HFFc6 (cell line): ENCODE measurements at places on chromosomes 7 and 10. TPM values are rescaled to one million over a fixed set of nuclear protein-coding genes. Genes with fewer than 3 reads are reported as not detected.

DNA sequence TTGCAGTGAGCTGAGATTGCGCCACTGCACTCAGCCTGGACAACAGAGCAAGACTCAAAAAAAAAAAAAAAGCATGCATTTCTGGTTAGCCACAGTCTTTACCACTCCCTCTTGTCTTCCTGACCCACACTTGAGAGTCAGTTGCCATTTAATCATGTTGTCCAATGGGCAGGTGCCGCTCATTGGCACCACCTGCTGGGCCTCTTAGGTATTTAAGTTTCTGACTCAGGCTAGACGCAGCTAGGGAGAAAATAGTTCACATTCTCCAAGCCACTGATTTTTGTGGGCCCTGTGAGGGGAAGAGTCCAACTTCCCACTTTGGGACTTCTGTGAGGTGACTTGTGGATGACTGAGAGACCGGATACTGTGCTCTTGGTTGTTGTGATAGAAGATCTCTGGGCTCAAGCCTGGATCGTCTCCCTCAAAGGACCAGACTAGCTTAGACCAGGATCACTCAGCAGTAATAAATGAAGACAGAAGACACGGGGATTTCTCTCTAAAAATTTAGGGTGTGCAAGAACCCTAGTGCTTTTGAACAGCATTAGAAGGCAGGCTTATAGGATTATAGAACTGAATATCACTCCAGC, 26.8 kb upstream of the SORCS3 start:
- H3K36me3 ChIP-seq: no peaks in the 10 kb centered on the region
- H3K4me1 ChIP-seq: peaks cover 27% of the 10 kb centered on the region
- no peaks in the 10 kb centered on the region for H3K27me3 ChIP-seq

GRCh38 chr7:98180751-98181150, 30.5 kb upstream of the BHLHA15 start:
- no peak overlapping the region for H3K4me3 ChIP-seq
- no peaks in the 10 kb centered on the region; the same call in 1 of the 2 replicates for H3K27me3 ChIP-seq
- no peak for DNase-seq
- peaks cover 6% of the 10 kb centered on the region for H3K4me1 ChIP-seq

GRCh38 chr10:27158421-27158820, 3.3 kb downstream of the MASTL start:
- H3K4me1 ChIP-seq: peaks cover 20% of the 10 kb centered on the region
- peaks cover 22% of the 10 kb centered on the region for H3K36me3 ChIP-seq
- H3K27ac ChIP-seq: peak overlapping the region; percentile 58; the same call in 1 of the 2 replicates

DNA sequence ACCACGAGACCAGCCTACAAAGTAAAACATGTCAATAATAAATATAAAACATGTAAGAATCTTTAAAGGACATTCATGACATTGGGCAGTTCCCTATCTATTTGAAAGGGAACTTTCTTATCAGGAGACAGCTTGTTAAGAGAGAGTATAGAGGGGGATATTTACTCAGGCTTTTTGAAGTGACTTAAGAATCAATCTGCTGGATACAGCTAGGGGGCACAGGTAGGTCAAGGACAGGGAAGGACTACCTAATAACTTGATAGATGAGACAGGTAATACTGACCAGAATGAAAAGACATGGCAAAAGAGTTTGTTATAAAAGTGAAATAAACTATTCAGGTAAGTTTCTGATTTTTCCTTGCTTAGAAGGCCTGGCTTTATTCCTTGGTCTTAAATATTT, 21.8 kb upstream of the LRRD1 start:
- H3K36me3 ChIP-seq: peaks cover 27% of the 10 kb centered on the region
- no peaks in the 10 kb centered on the region for H3K27me3 ChIP-seq
- no peak overlapping the region for H3K27ac ChIP-seq
- no peak for DNase-seq
- H3K4me3 ChIP-seq: no peak overlapping the region
- no peaks in the 10 kb centered on the region for H3K4me1 ChIP-seq

- peaks cover 18% of the 10 kb centered on the region for H3K4me1 ChIP-seq
- no peak overlapping the region for H3K27ac ChIP-seq
- H3K27me3 ChIP-seq: no peaks in the 10 kb centered on the region
Measured at GRCh38 chr7:148991536-148991935, 36.8 kb downstream of the PDIA4 start.

- H3K4me3 ChIP-seq: no peak overlapping the region
Measured at GRCh38 chr10:99770408-99771045, 11.9 kb upstream of the ABCC2 start.

DNA sequence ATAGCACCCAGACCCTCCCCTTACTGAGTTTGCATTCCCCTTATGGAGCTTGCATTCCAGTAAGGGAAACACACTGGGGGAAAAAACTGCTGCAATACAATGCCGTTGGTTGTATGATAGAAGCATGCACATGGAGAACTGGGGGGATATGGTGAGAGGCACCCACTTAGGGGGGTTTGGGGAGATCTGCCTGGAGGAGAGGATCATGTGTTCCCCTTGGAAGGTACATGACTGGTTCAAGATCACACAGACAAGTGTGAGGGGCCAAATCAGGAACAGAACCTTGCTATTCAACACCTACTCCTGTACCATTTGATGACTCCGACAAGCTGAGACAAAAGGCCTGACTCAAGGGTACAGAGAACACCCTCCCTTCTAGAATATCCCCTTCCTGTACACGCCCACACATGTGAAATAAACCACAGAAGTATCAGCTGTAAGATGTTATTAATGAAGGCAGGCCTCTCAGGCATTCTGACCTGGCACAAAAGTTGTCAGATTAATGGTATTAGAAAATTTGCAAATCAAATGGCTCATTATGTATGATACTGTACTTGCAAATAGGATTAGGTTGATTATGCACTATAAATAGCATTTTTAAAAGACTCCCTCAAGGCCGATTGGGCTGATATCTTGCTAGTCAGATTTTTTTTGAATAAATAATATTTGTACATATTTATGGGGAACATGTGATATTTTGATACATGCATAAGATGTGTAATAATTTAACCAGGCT, 122.2 kb downstream of the NPY start:
- DNase-seq: no peak
- no peaks in the 10 kb centered on the region for H3K36me3 ChIP-seq
- no peaks in the 10 kb centered on the region for H3K4me1 ChIP-seq
- no peak overlapping the region for H3K27ac ChIP-seq

DNA sequence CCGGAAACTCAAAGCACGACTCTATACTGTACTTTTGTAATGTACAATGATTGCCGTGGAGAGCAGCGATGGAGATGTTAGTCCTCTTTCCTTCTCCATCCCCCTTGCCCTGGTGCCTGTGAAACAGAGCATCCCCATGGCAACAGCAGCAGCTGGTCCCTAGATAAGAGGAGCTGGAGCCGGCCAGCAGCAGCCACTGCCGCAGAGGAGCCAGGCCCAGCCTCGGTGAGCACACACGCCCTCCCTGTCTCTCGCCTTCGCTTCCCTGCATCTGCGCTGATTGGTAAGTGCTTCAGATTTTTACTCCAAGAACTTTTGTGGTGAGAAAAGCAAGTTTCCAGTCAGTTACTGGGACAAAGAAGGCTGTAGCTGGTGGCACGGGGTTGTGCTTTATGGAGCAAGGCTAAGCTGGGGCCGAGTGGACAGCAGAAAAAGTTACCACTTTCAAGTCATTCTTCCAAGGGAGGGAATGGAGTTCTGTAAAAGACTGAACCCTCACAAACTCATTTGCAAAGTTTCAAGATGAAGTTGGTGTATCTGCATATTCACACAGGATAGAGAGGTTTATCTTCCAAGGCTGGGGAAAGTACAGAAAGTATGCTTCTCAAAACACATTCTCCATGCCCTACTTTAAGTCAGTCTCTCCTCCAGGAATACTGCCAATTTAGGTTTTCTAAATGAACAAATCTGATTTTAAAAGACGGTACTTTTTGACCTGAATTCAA, at the start of gene PPP1R17:
TSS of gene PPP1R17 (plus strand) at position 192 of the 725 bp plus-strand sequence. CDS start 5,227 bp downstream, outside the sequence.
- H3K27ac ChIP-seq: no peak within 1 kb of the TSS
- no peak within 1 kb of the TSS for H3K4me3 ChIP-seq
- no peak for DNase-seq
- H3K4me1 ChIP-seq: no peaks in the 10 kb centered on the region
- no peaks in the 10 kb centered on the region for H3K36me3 ChIP-seq
- H3K27me3 ChIP-seq: peaks cover 3% of the 10 kb centered on the region

GRCh38 chr10:51950371-51950995, 251.1 kb upstream of the CSTF2T start:
- H3K27me3 ChIP-seq: peaks cover 4% of the 10 kb centered on the region; the same call in 1 of the 2 replicates
- no peaks in the 10 kb centered on the region for H3K4me1 ChIP-seq
- DNase-seq: no peak
- H3K36me3 ChIP-seq: no peaks in the 10 kb centered on the region

DNA sequence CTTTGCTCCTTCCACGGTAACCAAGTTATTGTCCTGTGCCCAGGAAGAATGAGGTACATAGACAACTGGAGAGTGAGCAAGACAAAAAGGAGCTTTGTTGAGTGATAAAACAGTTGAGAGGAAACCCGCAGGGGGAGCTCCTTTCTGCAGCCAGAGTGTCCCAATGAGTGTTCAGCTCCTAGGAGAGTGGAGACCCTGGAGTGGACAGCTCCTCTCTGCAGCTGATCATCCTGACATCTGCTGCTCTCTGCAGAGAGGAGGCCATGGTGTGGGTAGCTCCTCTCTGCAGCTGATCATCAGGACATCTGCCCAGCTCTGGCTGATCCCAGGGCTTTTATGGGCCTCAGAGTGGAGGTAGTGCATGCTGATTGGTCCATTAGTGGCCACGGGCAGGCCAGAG, 53.4 kb upstream of the PCDH15 start:
- H3K4me3 ChIP-seq: no peak overlapping the region
- no peak overlapping the region for H3K27ac ChIP-seq
- DNase-seq: no peak
- H3K36me3 ChIP-seq: no peaks in the 10 kb centered on the region
- H3K4me1 ChIP-seq: no peaks in the 10 kb centered on the region

GRCh38 chr7:103811290-103811689, 178.2 kb downstream of the RELN start:
- H3K27me3 ChIP-seq: peaks cover 3% of the 10 kb centered on the region
- no peaks in the 10 kb centered on the region for H3K36me3 ChIP-seq
- H3K27ac ChIP-seq: no peak overlapping the region
- no peaks in the 10 kb centered on the region for H3K4me1 ChIP-seq

DNA sequence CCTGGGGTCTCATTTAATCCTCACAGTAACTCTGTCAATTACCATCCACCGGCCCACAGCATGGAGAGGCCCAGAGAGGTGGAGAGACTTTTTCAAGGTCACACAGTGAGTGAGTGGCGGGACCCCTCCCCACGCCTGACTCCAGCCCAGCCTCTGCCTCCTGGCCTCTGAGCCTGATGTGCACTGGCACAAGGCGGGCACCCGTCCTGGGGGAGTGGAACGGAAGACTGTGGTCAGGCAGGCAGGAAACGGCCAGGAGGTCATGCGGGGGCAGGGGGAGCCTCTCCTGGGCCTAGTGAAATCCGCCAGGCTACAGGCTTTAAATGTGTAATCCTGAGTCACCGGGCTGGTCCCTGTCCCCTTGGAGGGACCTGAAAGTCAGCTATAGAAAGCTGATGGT, 32.2 kb downstream of the ZCCHC24 start:
- peaks cover 14% of the 10 kb centered on the region for H3K36me3 ChIP-seq
- H3K27me3 ChIP-seq: peaks cover 5% of the 10 kb centered on the region
- H3K4me3 ChIP-seq: peak overlapping the region; percentile 25; the same call in 1 of the 2 replicates
- peak; percentile 48 for DNase-seq
- peaks cover 67% of the 10 kb centered on the region for H3K4me1 ChIP-seq

- H3K36me3 ChIP-seq: no peaks in the 10 kb centered on the region
- no peak for DNase-seq
- H3K4me1 ChIP-seq: no peaks in the 10 kb centered on the region
- H3K4me3 ChIP-seq: no peak overlapping the region
Measured at GRCh38 chr10:19800161-19800560, 16.1 kb upstream of the PLXDC2 start.

DNA sequence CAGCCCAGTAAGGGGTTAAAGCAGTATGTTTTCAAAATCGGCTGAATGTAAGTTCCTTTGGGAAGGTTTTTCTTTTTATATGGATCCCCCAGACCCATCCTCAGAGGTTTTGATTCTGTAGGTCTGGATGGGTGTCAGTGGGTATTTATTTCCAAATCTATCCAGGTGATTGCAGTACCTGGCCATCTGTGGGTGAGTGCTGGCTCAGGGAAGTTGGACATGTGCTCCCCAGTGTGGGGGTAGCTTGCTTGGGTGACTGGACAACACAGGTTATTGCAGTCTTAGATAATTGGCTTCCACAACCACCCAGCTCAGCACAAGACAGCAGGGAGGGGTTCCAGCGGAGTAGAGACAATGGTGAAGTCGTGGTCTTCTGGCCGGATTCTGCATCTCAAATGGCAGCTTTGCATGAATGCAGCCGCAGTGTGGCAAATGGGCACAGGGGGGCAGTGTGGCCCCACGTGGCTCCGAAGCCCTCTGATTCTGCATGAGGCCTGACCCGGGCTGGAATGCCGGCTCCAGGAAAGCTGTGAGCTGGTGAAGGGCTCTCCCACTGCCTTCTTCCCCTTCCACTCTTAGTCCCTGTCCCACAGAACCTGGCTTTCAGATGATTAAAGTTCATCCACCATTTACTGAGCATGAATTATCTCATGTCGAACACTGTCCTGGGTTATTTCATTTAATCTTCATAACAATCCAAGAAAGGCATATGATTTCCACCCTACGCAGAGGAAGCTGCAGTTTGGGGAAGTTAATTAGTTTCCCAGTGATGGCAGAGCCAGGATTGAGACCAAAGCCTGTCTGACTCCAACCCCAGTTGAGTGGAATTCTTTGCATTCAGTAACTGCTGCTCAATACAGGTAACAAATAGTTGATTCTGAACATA, 64.5 kb upstream of the SYPL1 start:
- no peaks in the 10 kb centered on the region for H3K36me3 ChIP-seq
- no peak overlapping the region for H3K4me3 ChIP-seq
- no peak overlapping the region; the same call in 1 of the 2 replicates for H3K27ac ChIP-seq
- peaks cover 29% of the 10 kb centered on the region for H3K4me1 ChIP-seq
- DNase-seq: peak; percentile 56
- H3K27me3 ChIP-seq: peaks cover 16% of the 10 kb centered on the region

- H3K27ac ChIP-seq: no peak overlapping the region
- H3K27me3 ChIP-seq: peaks cover 36% of the 10 kb centered on the region
- H3K4me1 ChIP-seq: no peaks in the 10 kb centered on the region
- no peak overlapping the region for H3K4me3 ChIP-seq
- no peaks in the 10 kb centered on the region for H3K36me3 ChIP-seq
- no peak for DNase-seq
Measured at GRCh38 chr10:71432101-71432905, 35.6 kb downstream of the CDH23 start.

GRCh38 chr10:27485986-27486385, 18.1 kb upstream of the RAB18 start:
- H3K27me3 ChIP-seq: peaks cover 4% of the 10 kb centered on the region; the same call in 1 of the 2 replicates
- no peak overlapping the region for H3K4me3 ChIP-seq
- no peak for DNase-seq

- no peaks in the 10 kb centered on the region for H3K27me3 ChIP-seq
- peaks cover 31% of the 10 kb centered on the region for H3K36me3 ChIP-seq
- no peak for DNase-seq
- peaks cover 49% of the 10 kb centered on the region for H3K4me1 ChIP-seq
- H3K4me3 ChIP-seq: no peak overlapping the region
- H3K27ac ChIP-seq: no peak overlapping the region
Measured at GRCh38 chr10:110979611-110980010, 60.2 kb downstream of the SHOC2 start.

The CHAT gene
- total RNA-seq: not detected in 3 replicates

The UNC5B gene
- total RNA-seq: 5.4 to 11.2 TPM (median 6.5 TPM) in 3 replicates

The PNLIPRP2 gene
- not detected in 3 replicates for total RNA-seq

The VENTX gene
- not detected in 3 replicates for total RNA-seq

The SLC13A4 gene
- 0.28 to 0.68 TPM in 2 of 3 replicates, not detected in the other for total RNA-seq

The ADAMTS14 gene
- 0.04 to 0.13 TPM (median 0.05 TPM) in 3 replicates for total RNA-seq

The TRPV5 gene
- not detected in 2 replicates for total RNA-seq

The MBL2 gene
- total RNA-seq: not detected in 3 replicates

The NPTX2 gene
- not detected in 3 replicates for total RNA-seq

The CNNM1 gene
- total RNA-seq: 3.2 to 4.4 TPM (median 3.7 TPM) in 3 replicates

The SPDYE1 gene
- not detected in 3 replicates for total RNA-seq

The CYP26A1 gene
- not detected in 3 replicates for total RNA-seq

The MAPK8 gene
- total RNA-seq: 68.6 to 93.2 TPM (median 70.1 TPM) in 3 replicates

The TMEM176B gene
- total RNA-seq: not detected in 3 replicates

The TMEM213 gene
- not detected in 3 replicates for total RNA-seq

The TACC2 gene
- 15.9 to 16.9 TPM (median 16.1 TPM) in 3 replicates for total RNA-seq

The GLUD1 gene
- 118 to 140 TPM (median 124 TPM) in 3 replicates for total RNA-seq

The PPIF gene
- 78.4 to 104 TPM (median 89.7 TPM) in 3 replicates for total RNA-seq

The NUPR2 gene
- total RNA-seq: not detected in 3 replicates
